NCI-H345 (cell line): ENCODE measurements at places on chromosomes 11 and 22.

DNA sequence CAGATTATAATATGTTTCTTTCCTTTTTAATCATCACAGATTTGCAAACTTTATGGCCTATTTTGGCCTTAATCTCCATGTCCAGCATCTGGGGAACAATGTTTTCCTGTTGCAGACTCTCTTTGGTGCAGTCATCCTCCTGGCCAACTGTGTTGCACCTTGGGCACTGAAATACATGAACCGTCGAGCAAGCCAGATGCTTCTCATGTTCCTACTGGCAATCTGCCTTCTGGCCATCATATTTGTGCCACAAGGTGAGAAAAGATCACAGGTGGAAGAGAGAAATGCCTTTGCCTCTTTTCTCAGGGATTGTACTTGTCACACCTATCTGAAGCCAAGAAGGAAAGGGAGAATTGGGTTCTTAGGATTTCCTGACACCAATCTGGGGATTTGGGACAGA, 36.9 kb downstream of the SLC22A9 start:
- no peak for DNase-seq

GRCh38 chr22:42164901-42165300, 34.3 kb upstream of the CYP2D6 start:
- DNase-seq = no peak

GRCh38 chr11:22730319-22730718, 63.9 kb downstream of the GAS2 start:
- DNase-seq = peak; percentile 3

GRCh38 chr11:11251394-11251970, 101.6 kb downstream of the CSNK2A3 start:
- DNase-seq = no peak

- DNase-seq = no peak
Observed at GRCh38 chr11:34397120-34397519, 39.3 kb upstream of the ABTB2 start.

DNA sequence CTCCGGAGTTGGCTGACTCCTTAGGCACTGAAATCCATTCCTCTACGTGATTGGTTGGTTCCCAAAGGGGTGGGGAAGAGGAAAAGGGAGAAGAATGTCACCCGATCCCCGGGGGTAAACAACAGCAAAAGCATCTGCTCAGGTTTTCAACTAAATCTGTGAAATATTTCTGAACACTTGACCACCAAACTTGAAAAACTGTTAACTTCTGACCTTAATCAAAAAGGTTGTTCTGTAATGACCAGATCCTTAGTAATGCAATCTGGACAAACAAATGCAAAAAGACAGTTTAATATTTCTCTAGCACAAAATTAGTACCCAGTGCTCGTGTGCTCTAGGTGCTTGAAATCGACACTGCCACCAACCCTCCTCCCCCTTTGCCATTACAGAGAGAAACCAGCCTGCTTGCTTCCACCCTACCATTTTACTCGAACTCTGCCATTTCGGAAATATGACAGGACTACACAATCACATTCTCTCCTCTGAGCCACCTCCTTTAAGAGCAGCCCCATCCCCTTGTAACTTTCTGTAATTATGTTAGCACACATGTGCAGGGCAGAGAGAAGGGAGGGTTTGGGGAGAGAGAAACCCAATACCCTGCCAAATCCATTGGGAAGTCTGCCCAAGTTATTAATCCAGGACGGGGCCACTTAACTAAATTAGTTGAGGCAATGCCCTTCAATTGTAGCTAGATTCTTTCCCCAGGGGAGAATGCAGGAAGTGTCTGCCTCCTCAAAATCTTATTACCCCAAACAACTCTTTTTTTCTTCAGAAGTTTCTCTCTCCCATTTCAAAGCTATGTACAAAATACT, 113.8 kb downstream of the RBFOX2 start:
- peak; percentile 60 for DNase-seq

DNA sequence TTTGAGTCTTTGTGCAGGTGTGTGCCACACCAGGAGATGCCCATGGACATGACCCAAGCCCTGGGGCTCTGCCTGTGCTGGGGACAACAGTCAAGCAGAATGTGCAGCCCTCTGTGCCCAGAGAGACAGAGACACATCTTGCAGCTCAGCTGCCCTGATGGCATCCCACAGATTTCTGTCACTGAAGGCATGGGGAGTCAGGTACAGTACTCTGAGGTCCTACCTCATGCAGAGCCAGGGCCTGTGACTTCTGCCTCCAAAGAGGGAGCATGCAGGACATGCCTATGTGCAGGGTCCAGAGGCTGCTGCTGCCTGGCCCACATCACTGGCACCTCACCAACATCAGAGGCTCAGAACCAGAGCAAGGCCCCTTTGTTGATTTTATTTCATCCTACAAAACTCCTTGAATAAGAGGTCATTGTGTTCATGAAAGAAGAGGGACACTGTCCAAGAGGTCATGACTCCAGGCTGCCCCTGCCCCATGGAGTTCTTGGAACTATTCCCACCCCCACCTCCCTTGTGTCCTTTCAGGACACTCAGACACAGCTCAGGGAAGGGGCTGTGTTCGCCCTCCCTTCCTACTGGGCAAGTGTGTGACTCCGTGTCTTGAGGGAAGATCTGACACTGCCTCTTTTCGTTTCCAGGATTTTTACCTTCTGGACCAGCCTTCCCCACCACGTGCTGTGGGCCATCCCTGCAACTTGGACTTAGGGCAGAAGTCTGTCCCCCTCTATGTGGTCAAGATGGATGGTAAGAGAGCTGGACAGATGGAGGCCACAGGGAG, 62.3 kb downstream of the BTG4 start:
- DNase-seq = no peak

- DNase-seq = no peak
Observed at GRCh38 chr11:57430952-57431351, 4.0 kb upstream of the SLC43A3 start.

- no peak for DNase-seq
Observed at GRCh38 chr11:43010042-43010441, 301.8 kb upstream of the API5 start.

- DNase-seq = no peak
Observed at GRCh38 chr11:85481862-85482261, 145.3 kb downstream of the DLG2 start.

GRCh38 chr11:121117788-121118187, 16.7 kb downstream of the TECTA start:
- no peak for DNase-seq

- DNase-seq = peak; percentile 53
Observed at GRCh38 chr11:46529095-46529905, 64.5 kb downstream of the AMBRA1 start.
